T-helper 9 cell (primary cell): ENCODE measurements at places on chromosomes 2 and 18.

- DNase-seq: no peak
These were observed 46.2 kb upstream of the FZD7 start for GRCh38 chr2:201987426-201987825.

DNA sequence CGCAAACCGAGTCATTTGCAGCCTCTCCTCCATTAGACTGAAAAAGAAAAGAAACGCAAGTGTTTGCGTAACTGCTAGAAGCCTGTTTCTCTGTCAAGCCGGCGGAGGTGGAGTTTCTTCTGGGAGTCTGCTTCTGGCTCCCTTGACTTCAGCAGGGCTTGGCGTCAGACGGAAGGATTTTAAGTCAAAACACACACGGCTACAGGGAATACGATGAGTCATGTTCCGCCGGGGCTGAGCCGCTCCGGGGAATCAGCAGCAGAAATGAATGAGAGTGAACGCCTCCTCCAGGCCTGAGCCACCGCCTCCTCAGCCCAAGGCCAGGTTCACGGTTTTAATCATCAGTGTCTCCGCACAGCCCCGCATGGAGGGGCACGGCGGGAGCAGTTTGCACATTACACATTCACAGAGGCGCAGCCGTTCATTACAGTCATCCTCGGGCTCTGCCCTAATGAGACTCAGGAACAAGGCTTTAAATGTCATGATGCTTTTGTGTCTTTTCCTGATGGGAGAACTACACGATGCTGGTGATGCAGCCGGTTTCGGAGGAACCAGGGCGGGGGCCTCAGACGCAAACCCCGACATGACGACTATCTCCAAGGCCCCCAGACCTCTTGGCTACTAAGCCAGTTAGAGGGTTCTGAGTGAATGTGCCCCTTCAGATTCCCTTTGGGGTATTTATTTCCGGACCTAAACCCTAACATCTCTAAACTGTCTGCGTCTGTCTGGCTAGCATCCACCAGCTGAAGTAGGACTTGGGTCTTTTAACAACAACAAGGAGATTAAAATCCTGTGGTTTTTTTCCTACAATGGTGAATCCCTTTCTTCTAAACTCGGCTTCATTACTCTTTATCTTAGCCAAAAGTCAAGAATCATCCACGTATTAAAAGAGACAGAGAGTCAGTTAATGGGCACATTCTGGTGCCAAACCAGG is 11.1 kb upstream of the SCG2 start:
- no peak for DNase-seq

DNA sequence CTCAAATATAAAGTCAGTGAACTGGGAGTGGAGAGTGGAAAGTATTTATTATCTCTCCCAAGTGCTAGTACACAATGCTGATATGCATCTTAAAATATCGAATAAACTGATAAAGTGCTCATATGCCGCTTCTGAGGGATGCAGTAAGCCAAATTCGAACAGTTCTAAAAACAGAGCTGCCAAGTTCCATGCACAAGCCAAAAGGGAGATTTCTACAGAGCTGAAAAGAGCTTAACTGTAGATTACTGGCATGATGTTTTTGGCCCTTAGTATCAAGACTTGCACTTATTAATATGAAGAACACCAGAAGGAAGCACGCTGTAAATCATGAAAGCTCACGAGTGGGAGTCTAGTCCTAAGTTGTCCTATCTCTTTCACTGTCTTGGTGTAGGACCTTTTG is 7.9 kb downstream of the TMEFF2 start:
- no peak for DNase-seq

DNA sequence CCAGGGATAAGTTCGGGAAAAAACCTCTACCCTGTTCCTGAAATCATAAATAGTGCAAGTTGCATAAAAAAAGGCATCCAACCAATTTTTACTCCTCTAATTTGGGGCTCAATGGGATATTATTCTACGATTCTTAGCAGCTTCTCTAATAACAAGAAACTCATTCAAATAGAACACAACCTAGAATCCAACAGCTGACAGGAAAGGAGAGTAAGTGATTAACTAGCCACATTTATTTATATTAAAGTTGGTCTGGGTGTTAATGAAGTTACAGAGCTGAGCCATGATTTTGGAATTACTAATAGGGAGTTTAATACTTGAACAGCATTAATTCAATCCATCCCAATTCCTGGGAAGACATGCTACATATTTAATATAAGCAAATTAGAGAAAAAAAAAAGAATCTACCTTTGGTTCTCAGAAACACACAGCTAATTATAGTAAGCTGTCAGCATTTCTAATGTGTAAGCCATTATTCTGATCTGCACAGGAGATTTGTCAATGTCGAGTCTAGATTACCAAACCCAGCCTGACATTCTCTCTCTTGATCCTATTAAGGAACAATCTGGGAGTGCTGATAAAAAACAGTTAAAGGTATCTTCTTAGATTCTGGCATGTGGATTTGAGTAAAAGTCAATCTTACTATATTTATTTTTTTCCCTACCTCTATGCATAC is 267.7 kb downstream of the NBAS start:
- DNase-seq: no peak

DNA sequence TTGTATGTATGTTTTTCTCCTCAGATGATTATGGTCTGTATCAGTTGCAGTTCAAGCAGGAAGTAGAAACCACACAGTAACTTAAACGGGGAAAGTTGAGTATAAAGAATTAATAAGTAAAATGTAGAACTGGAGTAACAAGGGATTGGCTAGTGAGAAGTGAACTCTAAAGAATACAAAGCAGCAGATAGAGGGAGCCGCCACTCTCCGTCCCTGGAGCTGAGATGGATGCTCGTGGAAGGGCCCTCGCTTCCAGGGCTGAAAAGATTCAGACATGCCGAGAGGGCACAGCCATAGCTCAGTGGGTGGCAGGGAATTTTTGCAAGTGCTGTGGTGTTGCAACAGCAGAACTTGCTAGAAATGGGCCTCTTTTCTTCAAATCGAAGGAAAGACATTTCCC is 155.8 kb downstream of the COL6A3 start:
- no peak for DNase-seq
